ENCODE measurements at places on chromosomes 5 and 9.
A peak's percentile ranks its signal among the peaks of the same experiment; 100 is the strongest.

DNA sequence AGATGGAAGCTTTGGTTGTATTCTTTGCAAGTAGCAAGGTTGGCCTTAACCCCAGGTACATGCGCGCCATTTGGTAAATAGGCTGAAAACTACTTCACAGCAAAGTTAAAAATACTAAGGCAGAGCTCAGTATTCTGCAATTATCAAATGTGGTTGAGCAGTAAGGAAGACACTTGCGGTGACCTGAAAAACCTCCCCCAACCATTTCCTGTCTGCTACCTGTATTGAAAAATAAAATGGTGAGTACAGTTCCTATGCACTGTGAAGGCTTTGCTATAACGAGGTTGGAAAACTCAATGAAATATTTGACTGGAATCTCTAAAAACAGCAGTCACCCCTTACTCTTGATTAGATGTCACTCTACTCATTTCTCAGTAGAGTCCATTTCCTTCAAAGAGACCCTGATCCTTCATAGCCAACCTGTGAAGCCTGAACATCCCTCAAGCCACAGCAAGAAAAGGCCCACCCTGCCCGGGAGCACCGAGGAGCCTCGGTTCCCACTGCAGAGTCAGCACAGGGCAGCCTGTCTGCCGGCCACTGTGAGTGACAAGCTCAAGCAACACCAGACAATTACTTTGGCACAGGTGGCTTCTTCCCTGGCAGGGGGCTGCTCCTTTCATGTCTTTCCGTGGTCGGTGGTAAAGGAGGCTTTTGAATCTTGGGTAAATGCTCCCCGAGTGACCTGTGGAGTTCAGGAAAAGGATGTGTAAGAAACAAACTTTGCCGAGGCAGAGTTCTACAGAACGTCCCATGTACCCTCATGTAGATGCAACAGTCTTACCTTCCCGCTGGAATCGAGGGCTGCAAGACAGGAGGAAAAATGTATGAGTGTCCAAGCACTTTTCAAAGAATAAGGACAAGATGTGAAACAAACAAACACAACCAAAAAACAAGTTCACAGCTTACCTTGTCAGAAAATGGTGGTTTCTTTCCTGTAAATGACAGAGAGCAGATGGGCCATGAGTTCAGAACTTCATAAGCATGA is 29.6 kb downstream of the C5orf58 start:
- DNase-seq, result no peak

DNA sequence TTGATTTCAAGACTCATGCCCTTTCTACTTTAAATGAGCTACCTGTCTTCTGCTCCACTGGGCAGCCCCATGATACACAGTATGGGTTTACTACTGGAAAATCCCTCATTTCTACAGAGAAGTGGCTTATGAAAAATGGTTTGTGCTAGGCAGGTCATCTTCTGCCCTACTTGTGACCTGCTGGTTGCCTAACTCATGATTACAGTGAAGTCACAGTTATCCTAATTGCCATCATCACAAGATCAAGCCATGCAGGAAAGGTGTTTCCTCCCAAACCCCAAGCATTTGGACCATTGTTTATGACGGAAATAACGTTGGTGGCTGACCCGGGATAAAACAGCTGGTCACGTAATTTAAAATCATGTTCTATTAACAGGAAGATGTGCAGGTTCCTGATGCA is 330.6 kb downstream of the ACTL7B start:
- no peak for DNase-seq

DNA sequence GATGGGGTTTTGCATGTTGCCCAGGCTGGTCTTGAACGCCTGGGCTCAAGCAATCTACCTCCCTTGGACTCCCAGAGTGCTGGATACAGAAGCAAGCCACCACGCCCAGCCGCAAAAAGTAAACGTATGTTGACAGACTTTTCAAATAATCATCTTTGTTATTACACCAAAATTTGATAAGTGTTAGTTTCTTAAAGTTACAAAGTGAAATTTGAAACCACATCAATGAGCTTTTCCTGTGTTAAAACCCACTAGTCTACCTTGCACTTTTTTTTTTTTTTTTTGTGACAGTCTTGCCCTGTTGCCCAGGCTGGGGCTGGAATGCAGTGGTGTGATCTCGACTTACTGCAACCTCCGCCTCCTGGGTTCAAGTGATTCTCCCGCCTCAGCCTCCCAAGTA is 29.9 kb downstream of the SPACA9 start:
- DNase-seq, result no peak

- no peak for DNase-seq
These were observed 19.3 kb upstream of the SLC6A3 start for GRCh38 chr5:1464511-1464910.

- no peak for DNase-seq
These were observed 115.1 kb upstream of the MTAP start for GRCh38 chr9:21687351-21687750.

GRCh38 chr9:121757281-121757585 is 105.8 kb downstream of the DAB2IP start:
- no peak for DNase-seq

DNA sequence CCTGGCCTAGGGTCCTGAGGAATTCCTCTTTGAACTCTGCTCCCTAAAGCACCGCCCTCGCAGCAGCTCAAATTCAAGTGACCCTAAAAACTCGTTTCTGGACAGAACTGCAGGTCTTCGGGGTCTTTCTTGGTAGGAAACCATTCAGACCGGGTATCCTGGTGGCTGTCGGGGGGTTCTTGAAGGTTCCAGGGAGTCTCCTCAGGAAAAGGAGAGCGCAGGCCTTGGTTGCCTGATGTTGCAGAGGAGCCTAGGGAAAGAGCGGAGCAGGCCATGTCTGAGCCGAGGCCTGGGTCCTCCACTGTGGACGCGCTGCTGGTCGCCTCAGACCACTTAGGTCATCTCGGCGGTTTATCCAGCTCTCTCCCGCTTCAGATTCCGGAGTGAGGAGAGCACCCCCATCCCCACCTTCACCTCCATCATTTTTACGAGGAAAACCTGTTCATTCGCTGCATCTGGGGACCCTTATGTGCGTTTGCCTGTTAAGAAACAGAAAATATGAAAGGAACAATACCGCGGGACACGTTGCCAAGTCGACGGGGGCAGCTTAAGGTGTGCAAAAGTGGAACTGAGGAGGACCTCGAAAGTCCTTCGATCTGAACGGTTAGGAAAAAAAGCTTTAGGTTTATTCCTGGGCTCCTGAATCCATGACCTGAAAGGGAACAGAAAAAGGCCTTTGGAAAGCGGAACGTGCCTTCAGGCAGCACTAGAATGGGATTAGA is 299.4 kb downstream of the PARP8 start:
- DNase-seq, result no peak

- no peak for DNase-seq
These were observed 119.3 kb downstream of the GALNT10 start for GRCh38 chr5:154309805-154310204.

DNA sequence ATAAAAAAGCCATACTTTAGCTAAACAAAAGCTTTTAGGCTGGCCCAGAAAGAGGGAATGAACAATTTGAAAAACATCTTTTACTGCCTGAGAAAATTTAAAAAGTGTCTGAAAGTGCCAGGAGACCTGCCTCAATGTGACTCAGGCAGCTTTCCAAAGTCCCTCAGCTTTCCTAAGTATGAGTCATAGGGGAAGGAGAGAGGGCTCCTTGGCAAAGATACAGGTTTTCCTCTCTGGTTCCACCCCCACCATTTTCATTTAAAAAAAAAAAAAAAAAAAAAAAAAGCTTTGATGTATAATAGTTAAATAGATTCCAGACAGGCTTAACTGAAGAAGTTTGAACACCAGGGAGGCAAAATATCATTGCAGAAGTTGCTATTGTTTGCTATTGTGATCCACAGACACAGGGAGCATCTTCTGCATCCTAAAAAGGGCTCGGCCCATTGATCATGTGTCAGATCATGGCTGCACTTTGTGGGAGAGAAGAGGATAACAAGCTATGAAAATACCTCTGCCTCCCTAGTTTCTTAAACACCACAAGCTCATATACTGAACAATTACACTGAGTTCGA is 71.5 kb downstream of the MRPS27 start:
- peak; percentile 17 for DNase-seq

GRCh38 chr9:36679710-36680109 is 107.0 kb downstream of the MELK start:
- DNase-seq, result no peak

DNA sequence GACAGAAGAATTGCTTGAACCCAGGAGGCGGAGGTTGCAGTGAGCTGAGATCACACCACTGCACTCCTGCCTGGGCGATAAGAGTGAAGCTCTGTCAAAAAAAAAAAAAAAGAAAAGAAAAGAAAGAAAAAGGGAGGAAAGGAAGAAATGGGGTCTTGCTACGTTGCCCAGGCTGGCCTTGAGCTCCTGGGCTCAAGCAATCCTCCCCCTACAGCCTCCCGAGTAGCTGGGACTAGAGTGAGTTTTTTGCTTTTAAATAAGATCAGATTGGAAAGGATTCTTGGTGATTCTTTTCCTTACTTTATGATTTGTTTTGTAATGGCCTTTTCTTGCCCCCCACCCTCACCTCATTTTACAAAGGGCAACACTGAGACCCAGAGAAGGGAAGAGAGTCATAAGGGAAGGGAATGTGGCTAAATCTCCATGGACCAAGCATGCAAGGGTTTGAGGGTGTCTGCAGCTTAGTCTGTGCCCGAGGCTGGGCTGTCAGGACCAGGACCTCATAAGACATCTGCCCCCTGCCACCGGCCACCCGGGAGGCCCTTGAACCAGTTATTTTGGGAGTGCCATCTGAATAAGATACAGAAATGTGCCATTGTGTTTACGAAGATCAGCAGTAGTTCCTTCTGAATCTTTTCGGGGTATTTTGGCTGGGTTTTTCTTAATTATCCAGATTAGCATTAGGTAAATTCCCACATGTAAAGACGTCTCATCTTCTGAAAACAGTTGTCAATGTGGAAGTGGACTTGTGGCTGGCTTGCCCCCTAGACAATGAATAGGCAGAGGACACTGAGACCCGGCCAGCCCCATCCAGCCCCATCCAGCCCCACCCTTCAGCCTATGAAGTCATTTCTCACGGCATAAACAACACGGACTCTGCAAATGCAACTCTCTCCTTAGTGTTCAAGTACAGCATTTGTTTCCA is 44.5 kb upstream of the GRHPR start:
- DNase-seq, result no peak

GRCh38 chr5:134877159-134877558 is 3.0 kb downstream of the TXNDC15 start:
- DNase-seq, result no peak

DNA sequence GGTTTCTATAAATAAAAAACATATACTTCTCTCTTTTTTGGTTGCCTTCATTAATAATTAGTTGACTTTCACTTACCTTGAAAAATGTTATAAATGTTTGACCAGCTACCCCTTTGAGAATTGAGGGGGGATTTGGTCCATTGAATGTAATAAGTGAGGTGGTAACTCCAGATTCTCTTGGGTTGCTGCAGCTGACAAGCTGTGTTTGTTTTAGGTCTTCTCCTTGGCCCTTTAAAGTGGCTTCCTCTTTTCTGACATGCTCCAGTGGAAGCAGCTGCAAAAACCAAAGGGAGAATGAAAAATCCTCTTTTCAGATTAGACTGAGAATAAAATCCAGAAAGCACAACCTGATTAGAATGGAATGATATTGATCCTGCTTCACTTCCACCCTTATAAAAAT is 410.5 kb downstream of the TMEM38B start:
- DNase-seq, result no peak

GRCh38 chr5:124289641-124290311 is 456.7 kb downstream of the ZNF608 start:
- peak; percentile 79 for DNase-seq

GRCh38 chr5:67724412-67725135 is 491.0 kb upstream of the PIK3R1 start:
- no peak for DNase-seq

GRCh38 chr9:82883436-82883835 is 179.5 kb downstream of the RASEF start:
- no peak for DNase-seq

DNA sequence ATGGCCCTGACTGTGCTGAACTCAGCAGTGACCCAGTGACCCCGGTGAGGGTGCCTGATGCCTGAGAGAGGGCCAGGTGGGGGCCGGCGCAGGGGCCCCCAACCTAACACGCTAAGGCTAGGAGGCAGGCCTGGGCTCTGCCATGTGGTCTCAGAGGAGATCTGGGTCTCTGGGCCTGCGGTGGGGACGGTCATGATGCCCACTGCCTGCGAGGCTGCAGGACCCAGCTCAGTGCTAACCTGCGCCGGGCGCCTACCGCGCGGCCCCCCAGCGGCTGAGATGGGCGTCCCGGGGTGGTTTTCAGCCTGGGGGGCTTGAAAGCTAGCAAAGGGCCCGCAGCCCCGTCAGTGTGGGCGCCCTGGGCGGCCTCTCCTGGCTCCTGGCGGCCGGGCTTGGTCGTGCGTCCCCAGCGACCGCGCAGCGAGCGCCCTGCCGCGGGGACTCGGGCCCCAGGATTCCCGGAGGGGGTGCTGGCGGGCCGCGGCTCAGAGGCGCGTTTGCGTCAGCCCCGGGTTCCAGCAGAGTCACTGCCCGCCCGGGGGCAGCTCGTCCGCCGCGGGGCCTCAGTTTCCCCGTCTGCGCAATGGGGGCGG is 2.5 kb downstream of the EGFL7 start:
- DNase-seq, result no peak

- peak; percentile 20 for DNase-seq
These were observed 63.6 kb downstream of the RNF180 start for GRCh38 chr5:64229163-64229774.

- no peak for DNase-seq
These were observed 11.7 kb downstream of the MAP3K1 start for GRCh38 chr5:56827049-56827448.

- no peak for DNase-seq
These were observed 132.6 kb downstream of the MRPL36 start for GRCh38 chr5:1666812-1667588.

DNA sequence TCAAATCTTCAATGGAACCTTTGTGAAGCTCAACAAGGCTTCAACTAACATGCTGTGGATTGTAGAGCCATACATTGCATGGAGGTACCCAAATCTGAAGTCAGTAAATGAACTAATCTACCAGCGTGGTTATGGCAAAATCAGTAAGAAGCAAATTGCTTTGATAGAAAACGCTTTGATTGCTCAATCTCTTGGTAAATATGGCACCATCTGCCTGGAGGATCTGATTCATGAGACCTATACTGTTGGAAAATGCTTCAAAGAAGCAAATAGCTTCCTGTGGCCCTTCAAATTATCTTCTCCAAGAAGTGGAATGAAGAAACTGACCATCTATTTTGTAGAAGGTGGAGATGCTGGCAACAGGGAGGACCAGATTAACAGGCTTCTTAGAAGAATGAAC is 54.7 kb upstream of the TTC39B start:
- DNase-seq, result no peak

DNA sequence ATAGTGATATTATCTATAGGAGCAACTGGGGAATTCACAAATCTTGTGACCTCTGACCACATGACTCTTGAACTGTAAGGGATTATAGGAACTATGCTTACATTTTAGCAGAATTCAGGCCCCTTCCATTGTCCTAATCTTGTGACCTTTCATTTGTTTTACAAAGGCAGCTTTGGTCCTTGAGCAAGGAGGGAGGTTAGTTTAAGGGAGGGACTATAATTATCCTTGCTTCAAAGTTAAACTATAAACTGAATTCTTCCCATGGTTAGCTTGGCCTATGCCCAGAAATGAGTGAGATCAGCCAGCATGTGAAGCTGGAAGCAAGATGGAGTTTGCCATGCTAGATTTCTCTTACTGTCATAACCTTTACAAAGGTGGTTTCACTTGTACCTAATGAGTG is 51.2 kb downstream of the TARS1 start:
- no peak for DNase-seq

Measured in NCI-H1105 treated with DMSO at 0.1 percent for 48 hours (cell line).